ENCODE measurements at places on chromosomes 12 and 14.
A peak's percentile ranks its signal among the peaks of the same experiment; 100 is the strongest.

DNA sequence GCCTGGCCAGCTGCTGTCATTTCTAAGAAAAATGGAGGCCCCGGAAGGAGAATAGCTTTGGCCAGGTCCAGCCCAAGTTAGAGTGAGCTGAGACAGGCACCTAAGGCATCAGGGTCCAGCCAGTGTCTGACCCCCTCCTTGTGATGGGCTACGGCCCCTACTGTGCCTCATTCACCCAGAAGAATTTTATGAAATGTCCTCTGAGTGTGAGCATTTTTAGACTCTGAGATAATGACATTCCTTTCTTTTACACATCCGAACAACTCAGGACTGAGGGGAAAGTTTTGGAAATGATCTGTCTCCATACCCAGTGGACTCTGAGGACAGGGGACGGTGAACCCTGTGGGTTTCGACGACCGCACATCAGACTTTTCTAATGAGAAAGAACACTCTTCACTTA, 50.4 kb downstream of the SLC24A4 start:
- DNase-seq = no peak

DNA sequence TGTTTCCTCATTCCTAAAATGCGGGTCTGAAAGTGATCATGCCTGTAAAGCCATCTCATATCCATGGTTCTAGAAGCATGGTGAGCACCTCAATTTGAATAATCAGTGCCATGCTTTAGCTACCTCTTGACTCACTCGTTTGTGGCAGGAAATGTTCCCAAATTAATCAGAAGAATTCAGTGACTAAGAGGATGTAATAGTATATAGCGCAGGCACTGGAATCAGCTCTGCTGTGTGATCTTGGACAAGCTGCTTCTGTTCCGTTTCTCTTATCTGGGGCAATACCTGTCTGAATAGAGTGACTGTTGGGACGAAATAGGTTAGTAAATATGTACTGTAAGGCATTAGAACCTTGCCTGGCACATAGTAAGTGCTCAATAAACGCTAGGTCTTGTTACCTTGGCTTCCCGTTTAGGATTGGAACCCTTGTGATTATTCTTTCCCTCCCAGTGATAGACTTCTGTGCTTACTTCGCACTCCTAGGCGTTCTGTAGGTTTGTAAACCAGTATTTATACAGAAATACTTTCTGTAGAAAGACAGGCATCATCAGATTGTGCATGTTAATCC, 820 bp upstream of the SMAGP start:
- no peak for DNase-seq

DNA sequence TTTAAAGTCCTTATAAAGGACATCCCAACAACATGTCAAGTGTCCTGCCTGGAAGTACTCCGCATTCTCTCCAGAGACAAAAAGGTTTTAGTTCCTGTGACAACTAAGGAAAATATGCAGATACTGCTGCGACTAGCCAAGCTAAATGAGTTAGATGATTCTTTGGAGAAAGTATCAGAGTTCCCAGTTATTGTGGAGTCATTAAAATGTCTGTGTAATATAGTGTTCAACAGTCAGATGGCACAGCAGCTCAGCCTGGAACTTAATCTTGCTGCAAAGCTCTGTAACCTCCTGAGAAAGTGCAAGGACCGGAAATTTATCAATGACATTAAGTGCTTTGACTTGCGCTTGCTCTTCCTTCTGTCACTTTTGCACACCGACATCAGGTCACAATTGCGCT, 40.2 kb downstream of the RIC8B start:
- no peak for DNase-seq

GRCh38 chr12:51911307-51911706, 4.0 kb downstream of the ACVRL1 start:
- no peak for DNase-seq

DNA sequence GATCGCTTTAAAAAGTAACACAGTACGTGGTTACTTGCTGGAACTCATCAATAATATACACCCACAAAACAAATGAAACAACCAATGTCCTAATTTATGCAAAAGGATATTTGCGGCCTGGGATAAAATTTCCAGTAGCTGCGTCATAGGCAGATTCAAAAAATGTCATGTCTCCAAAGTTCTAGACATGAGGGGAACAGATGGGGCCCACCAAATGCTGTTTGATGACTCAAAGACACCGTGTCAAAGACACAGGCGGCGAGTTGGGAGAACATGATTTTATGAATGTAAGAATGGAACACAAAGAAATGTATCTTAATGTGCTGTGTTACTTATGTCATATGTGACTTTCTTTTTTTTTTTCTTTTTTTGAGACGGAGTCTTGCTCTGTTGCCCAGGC, 34.3 kb upstream of the NCOR2 start:
- DNase-seq = no peak

DNA sequence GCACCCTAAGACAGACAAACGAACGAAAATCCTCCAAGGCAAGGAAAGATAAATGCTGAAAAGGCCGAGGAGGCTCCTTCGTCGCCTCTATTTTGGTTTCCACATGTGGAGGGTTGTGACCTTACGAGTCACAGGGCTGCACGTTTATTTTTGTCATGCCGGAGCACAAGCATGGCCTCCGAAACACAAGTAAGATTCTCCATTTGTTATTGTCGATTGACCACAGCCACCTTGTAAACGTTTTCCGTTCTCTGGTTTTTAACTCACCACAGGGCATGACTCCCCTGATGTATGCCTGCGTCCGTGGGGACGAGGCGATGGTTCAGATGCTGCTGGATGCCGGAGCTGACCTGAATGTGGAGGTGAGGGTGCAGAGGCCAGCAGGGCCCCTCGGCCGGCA, 73.1 kb upstream of the PWP1 start:
- no peak for DNase-seq

- DNase-seq = no peak
Observed at GRCh38 chr14:29749327-29749726, 178.3 kb downstream of the PRKD1 start.

- DNase-seq = no peak
Observed at GRCh38 chr12:132717531-132718387, 7.1 kb downstream of the PGAM5 start.

- no peak for DNase-seq
Observed at GRCh38 chr14:104681689-104682074, 7.7 kb upstream of the INF2 start.

GRCh38 chr14:100246809-100247428, 8.0 kb downstream of the YY1 start:
- DNase-seq = no peak

- no peak for DNase-seq
Observed at GRCh38 chr12:97559267-97559666, 96.7 kb downstream of the RMST start.

GRCh38 chr12:22275843-22276242, 58.7 kb downstream of the ST8SIA1 start:
- no peak for DNase-seq

GRCh38 chr12:131249246-131250027, 295.7 kb downstream of the ADGRD1 start:
- DNase-seq = no peak

- no peak for DNase-seq
Observed at GRCh38 chr12:102564026-102564425, 83.7 kb upstream of the IGF1 start.

GRCh38 chr14:68501614-68502052, 291.2 kb downstream of the ZFP36L1 start:
- no peak for DNase-seq

DNA sequence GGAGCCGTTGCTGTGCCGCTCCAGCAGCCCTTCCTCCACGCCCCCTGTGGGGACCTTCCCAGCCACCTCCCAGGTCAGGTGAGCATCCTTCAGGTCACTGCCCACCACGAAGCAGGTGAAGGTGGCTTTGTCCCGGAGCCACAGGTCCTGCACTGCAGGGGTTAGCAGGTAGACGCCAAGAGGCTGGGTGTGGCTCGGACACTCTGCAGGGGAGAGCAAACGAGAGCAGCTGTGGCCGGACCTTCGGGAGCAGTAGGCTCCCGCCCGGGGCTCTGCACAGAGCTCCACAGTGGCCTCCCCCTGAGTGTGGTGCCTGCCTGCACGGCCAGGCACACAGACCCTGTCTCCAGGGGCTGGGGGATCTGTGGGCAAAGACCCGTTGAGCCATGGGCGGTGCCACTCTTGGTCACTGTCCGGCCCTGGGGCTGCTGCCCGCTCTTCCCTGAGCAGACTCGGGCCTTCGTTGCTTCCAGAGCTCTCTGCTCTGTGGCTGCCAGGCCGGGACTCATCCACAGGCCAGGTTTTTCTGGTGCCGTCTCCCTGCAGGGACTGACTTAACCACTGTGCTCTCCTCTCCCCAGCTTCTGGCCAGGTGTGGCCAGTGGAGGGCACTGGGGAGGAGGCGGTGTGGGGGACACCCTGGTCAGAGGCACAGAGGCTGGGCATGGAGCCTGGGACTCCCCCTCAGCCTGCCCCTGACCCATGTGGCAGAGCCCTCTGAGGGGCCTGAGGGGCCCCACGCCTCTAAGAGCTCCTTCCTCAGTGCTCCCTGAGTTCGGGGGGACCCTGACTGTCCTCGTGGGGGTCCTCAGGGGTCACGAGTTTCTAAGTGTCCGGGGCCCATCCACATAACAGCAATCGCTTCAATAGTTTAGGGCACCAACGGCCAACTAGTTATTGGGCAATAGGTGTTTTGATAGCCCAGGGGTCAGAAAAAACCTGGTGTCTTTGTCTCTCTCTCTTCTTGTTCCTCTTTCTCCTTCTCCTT, 314.9 kb downstream of the TMEM121 start:
- no peak for DNase-seq

DNA sequence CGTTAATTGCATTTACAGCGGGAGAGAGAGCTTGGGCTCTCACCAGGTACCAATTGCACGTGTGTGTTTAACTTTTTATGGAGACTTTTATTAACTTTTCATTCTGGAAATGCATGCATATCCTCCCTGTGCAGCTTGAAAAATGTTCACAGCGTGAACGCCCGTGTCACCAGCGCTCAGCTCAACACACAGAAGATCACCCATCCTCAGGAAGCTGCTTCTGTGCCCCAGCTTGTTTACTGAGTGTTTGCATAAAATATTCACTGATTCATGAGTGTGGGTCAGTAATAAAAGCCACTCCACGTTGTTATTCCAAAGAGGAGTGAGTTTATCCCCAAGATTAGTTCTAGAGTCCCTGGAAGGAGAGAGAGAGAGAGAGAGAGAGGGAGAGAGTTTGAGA, 75.5 kb upstream of the FZD10 start:
- no peak for DNase-seq

GRCh38 chr14:91796617-91797347, 64.9 kb upstream of the CATSPERB start:
- DNase-seq = no peak

DNA sequence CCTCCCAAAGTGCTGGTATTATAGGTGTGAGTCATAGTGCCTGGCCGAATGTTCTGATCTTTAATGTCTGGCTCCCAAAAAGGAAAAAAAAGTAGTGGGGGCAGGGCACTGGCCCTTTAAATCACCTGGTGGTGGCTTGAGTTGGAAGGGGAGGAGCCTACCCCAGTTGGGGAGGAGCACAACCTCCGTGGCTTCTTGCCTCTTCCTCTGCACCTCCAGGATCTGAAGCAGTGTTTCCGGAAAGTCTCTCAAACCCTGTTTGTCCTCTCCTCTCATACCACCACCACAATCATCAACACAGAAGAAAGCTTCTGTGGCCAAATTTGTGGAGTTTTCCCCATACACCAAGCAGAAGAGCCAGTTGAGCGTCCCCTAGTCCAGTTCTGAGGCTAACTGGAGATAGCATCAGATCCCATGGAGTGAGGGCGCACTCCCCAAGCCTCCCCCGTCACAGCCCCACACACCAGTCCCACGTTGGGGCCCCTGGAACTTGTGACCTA, 24.3 kb upstream of the RCOR1 start:
- peak; percentile 64 for DNase-seq

DNA sequence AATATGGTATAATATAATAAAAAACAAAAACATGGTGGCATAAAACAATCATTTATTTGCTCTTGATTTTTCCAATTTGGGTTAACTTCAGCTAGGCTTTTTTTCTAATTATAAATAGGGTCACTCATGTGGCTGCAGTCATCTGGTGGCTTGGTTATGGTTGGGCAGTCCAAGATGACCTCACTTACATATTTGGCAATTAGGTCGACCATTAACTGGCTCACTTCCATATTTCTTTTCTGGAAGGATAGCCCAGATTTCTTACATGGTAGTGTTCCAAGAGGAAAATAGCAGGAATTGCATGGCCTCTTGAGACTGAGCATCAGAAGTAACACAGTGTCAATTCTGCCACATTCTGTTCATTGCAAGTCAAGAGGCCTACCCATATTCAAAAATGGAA, 153.4 kb downstream of the FUT8 start:
- no peak for DNase-seq

DNA sequence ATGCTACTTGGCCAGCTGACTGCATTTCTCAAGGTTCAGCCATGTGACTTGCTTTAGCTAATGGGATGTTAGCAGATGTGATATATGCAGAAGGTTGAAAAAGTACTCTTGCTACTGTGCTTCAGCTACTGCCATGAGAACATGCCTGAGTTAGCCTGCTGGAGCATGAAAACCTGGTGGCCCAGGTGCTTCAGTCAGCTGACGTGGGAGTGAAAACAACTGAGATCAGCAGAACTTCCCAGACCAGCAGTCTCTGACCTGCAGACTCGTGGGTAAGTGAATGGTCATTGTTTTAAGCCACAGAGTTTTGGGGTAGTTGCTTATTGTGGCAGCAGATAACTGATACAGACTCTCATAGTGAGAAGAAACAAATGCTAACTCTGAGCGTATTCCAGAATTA, 118.6 kb upstream of the GRIN2B start:
- DNase-seq = no peak

- no peak for DNase-seq
Observed at GRCh38 chr12:12019881-12020280, 50.9 kb upstream of the BCL2L14 start.

DNA sequence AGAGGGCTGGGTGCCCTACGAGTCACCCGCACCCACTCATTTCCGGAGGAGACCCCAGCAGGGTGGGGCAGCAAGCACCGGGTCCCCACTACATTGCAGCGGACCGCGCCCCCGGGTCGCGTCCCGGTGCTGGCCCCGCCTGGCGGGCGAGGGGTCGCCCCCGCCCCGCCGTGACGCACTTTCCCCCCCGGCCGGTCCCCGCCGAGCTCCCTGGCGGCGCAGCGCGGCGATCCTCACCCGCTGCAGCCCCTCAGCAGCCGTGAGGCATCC, 106.1 kb downstream of the PRICKLE1 start:
- peak; percentile 34 for DNase-seq

DNA sequence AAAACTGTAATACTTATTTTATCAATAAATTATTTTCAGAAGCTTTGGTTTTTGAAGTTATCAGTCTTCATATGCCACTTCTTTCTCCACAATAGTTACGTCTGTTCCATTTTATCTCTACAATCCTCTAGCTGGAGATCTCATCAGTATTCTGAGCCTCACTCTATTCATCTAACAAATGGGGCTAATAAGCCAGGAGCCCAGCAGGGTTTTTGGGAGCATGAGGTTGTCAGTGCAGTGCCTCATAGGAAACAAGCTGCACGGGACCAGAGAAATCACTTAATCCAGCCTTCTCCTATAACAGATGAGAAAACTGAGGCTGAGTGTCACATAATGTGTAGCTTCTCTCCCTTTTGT, 501.9 kb upstream of the RGS6 start:
- no peak for DNase-seq

DNA sequence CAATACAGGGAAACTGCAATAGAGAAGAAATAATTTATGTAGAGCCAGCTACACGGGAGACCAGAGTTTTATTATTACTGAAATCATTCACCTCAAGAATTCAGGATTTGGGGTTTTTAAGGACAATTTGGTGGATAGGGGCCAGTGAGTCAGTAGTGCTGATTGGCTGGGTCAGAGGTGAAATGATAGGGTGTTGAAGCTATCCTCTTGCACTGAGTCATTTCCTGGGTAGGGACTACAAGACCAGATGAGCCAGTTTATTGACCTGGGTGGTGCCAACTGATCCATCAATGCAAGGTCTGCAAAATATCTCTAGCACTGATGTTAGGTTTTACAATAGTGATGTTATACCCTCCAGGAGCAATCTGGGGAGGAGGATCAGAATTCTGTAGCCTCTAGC, 486.3 kb downstream of the LRIG3 start:
- no peak for DNase-seq

All from stimulated activated naive CD8-positive, alpha-beta T cell treated with anti-CD3 and anti-CD28 coated beads, Interleukin-15, amount 100 ng/mL, for 72 hours (primary cell).